ENCODE measurements at places on chromosomes 5 and 9.

DNA sequence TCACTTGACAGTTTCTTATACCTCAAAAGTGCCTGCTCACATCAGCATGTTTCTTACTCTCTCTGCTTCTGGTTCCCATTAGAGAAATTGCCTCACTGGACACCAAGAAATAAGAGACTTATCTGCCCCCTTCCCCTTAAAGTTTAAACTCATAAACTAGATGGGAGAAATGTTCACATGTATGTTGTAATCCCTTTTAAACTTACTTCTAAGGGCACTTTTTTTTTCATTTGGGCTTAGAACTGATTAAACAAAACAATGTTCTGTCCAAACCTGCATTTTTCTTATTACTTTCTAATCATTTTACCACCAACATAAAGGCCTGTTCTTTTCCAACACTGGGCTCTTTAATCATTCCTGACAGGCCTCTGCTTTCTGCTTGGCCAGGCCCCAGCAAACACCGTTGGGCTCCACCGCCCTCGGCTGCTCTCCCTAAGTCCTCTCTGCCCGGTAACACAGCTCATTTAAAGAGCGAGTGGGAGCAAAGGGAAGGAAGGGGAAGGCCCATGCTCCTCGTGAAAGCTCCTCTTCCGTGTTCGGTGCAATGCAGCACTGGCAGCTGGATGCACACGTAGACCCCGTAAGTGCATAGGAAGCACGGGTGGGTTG lies 53.4 kb downstream of the ROR2 start:
- no peak for DNase-seq

GRCh38 chr9:115213818-115214334 lies 95.9 kb upstream of the TNC start:
- no peak for DNase-seq

DNA sequence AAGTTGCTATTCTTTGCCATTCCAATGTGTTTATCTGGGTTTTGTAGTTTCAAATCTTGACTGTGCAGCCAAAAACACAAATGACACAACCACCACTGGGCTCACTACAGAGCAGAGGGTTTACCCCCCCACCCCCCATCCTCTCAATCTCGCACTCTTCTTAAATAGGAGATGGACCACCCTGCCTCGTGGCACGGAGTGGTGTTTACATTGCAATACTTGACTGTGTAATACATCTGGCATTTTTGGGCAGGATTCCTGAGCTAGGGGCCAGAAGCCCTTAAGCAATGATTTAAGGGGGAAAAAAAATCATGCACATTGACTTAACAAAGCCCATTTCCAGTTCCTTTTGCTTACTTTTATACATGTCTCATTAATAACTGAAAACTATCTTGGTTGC lies 19.0 kb downstream of the PTCH1 start:
- no peak for DNase-seq

- DNase-seq, result no peak
Measured at GRCh38 chr9:38255599-38255998, 136.9 kb upstream of the ALDH1B1 start.

DNA sequence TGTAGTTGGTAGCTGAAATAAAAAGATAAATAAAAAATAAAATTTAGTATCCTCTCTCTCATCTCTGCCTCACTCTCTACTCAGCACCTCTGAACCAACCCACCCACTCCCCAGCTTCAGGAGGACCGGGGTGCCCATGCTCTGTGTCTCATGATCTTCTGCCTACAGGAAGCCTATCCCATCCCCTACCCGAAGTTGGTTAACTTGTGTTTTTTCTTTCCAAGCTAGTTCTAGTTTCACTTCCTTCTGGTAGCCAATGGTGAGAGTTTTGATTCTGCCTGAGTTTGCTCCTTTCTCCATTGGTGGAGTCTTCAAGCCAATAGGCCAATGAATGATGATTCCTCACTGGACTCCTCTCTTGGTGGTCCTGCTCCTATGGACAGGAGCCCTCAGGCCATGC lies 32.1 kb downstream of the SNX24 start:
- DNase-seq, result no peak

- DNase-seq, result no peak
Measured at GRCh38 chr9:74322661-74323314, 174.3 kb upstream of the RORB start.

- no peak for DNase-seq
Measured at GRCh38 chr9:14924230-14925219, 14.3 kb upstream of the FREM1 start.

GRCh38 chr5:125655156-125655555 lies 768.1 kb upstream of the GRAMD2B start:
- no peak for DNase-seq

- no peak for DNase-seq
Measured at GRCh38 chr9:136144450-136144849, 25.8 kb upstream of the TMEM250 start.

- DNase-seq, result no peak
Measured at GRCh38 chr5:125555591-125555990, 809.2 kb upstream of the ZNF608 start.

DNA sequence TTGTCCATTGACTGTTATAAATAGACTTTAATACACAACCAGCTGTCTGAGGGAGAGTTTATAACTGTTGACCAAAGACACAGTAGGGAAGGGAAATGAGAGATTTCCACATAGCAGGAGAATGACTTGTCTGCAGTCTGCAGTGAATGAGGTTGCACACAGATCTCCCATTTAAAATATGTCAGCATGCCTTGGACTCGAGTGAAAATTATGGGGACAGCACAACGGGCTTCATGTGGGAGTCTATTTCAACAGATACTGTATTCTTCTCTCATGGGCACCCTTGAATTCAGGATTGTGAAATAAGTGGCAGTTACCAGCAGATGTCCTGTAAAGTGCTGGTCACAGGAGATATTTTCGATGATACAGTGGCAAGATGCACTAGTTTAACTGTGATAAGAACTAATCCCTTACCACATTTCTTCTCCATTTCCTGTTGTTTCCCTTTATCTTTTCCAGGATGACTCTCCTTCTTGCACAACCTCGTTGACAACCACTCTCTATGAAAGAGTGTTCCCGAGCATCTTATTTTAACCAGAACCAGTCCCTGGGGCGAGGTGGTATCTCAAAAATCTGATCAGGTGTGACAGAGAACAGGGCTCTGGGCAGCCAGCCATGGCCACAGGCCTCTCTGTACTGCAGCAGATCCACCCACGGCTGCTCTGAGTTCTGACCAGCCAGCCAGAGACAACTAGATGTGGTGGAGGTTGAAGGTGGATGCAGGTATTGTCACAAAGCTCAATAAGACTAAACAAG lies 51.5 kb upstream of the MAP3K1 start:
- DNase-seq, result no peak

DNA sequence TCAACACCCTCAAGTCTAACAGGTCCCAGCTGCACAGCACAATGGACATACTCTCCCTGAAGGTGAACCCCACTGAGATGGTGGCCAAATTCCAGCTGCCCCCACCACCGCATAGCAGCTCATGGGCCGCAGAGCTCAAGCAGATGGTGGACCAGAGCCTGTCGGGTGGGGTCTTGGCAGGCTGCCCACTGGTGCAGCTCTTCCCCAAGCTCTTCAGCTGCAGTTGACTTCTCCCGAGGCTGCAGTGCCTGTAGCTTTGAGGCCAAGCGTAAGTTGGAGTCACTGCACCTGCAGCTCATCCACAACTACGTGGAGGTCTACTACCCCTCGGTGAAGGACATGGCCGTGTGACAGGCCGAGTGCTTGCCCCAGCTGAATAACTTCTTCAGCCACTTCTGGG lies 56.6 kb upstream of the SPTLC1 start:
- no peak for DNase-seq

GRCh38 chr5:126683912-126684311 lies 83.2 kb downstream of the PHAX start:
- DNase-seq, result no peak

DNA sequence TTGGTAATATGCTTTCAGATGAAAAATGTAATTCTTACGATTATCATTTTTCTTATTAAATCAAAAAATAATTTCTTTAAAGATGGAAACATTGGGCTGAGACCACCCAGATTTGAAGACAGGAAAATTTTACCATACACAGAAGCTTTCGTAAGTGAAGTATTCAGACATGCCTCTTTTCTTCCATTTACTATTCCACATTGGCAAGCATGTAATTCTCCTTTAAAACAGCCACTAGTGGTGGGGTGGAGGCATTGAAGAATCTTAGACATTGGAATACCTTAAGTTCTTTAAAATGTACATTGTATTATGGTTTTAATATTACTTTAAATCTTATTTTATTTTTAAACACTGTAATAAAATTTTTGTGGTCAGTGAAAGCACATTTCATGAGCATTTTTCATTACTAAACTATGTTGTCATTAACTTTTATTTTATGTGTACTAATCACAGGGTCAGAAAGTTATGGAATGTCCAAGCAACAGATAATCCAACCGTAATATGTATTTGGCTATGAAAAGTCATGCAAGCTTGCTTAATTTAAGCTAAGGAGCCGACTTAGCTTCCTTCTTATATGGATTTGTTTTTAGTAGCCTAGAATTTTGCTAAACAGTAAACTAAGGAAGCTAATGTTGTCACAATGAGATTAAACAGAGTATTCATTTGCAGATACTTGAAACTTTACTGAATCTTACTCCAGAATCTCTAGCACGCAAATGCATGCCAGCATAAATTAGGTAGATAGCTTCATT lies 97.4 kb upstream of the ALDH1A1 start:
- DNase-seq, result no peak

DNA sequence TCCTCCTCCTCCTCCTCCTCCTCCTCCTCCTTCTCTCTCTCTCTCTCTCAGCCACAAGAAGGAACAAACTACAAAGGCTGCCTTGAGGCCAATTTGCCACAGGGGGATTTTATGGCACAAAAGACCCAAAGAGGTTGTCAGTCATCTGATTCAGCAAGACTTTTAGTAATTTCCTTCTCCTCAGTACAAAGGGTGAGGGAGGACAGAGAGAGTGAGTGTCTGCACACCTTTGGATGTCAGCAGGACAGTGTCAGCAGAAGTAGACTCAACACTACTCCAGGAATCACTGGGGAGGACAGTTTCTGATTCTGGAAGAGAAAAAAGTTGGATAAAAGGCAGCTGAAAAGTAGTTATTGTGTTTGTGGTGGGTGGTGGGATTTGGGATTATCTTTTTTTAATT lies 13.6 kb downstream of the TIMD4 start:
- DNase-seq, result no peak

DNA sequence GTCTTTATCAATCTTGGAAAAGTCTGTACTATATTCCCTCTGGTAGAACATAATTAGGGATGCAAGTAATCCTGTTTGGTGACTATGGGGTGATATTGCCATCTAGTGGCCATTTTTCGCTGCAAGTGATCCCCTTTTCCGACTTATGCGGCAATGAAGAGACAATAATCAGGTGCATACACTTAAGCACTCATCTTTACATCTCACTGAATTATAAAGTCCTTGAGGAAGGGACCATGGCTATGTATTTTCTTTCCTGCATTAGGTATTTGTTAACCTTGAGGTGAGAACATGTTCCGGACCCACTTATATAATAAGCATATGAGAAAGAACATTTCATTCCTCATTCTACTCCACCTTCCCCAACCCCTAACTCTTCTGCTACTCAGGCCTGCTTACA lies 19.6 kb upstream of the LIX1 start:
- DNase-seq, result no peak

GRCh38 chr5:157113002-157113401 lies 4.2 kb upstream of the HAVCR2 start:
- DNase-seq, result no peak

- no peak for DNase-seq
Measured at GRCh38 chr9:92332577-92333281, 7.0 kb downstream of the CENPP start.

DNA sequence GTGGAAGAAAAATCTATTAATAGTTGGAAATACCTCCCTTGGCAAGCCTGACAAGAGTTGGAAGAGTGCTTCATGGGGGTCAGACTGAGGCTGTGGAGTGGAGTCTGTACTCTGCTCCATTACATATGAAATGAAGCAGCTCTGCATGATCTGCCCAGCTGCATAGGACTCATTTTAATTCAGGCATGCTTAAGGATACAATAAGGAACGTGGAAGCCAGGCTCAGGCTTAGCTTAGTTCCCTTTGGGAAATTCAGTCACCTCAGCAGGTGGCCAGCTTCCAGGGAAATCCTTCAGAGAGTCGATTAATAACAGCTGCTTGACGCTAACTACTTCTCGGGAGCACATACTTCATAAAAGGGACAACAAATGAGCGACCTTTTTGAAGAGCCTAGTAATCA lies 1672.9 kb upstream of the WWC1 start:
- no peak for DNase-seq

DNA sequence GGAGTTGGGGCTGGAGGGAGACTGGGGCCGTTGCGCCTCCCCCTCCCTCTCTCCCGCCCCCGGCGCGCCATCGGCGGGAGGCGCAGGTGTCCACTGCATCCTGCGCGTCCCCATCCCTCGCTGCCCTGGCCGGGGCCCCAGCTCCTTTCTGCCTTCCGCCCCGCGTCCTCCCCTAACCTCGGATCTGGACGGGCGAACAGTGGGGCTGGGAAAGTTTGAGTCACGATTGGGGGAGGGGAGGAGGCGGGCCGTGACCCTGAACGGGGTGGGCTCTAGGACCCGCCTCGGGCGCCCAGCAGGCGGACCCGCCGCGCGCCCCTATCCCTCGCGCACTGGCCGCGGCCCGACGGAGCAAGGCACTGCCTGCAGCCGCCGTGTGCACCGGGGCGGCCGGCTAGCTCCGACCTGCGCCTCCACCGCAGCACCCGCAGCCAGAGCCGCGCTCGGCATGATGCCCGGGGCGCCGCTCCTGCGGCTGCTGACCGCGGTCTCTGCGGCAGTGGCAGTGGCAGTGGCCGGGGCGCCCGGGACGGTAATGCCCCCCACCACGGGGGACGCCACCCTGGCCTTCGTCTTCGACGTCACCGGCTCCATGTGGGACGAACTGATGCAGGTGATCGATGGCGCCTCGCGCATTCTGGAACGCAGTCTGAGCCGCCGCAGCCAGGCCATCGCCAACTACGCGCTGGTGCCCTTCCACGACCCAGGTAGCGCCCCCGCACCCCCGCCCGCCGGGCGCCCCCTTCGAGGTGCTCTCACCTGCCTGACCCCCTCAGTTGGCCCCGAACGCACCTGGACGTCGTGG lies at the start of gene HMCN2:
HMCN2 (plus strand) TSS at position 330 of the 805 bp plus-strand sequence; CDS start at position 449, 119 bp downstream.
- DNase-seq, result no peak

- no peak for DNase-seq
Measured at GRCh38 chr5:141940695-141941271, 17.1 kb downstream of the DELE1 start.

DNA sequence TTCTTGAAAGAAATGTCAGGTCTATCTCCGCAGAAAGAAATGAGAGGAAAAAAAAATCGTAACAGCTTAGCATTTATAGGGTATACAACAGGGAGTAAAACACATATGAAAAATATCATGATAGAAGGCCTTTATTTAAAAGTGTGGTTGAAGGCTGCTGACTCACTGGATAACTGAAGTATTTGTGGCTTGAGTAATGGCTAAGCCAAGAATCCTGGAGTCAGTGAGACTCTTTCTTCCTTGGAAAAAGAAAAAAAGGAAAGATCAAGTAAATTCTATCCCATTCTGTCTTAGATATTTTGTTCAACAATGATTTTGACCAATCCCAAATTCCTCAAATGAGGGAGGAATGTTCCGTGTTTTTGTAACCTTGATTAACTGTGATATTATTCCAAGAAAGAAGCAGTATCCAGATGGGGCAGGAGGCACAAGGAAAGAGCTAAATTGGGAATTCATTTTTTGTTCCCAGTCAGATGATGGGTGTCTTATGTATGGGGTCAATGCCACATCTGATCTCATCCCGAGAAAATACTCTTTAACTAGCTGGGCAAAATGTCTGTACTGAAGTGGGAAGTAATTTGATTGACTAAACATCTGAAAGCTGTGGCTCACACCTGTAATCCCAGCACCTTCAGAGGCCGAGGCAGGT lies 64.3 kb upstream of the MYO10 start:
- no peak for DNase-seq

Measured in GM20000 (cell line).